ENCODE measurements at places on chromosomes 1 and 21. TPM values are rescaled to one million over a fixed set of nuclear protein-coding genes. Genes with fewer than 3 reads are reported as not detected.

The MTARC2 gene
- polyA plus RNA-seq, result 20.8 TPM

The SYCP1 gene
- not detected for polyA plus RNA-seq

The FMO5 gene
- 7.6 TPM for polyA plus RNA-seq

The LINGO4 gene
- polyA plus RNA-seq, result not detected

The FMO2 gene
- polyA plus RNA-seq, result 3.3 TPM

The DIP2A gene
- 19.0 TPM for polyA plus RNA-seq

The CAPN9 gene
- 0.13 TPM for polyA plus RNA-seq

The RNF2 gene
- polyA plus RNA-seq, result 4.5 TPM

The CELA2B gene
- not detected for polyA plus RNA-seq

The FMN2 gene
- 0.37 TPM for polyA plus RNA-seq

The UMODL1 gene
- not detected for polyA plus RNA-seq

The BEND5 gene
- 5.8 TPM for polyA plus RNA-seq

The FCRL6 gene
- 0.19 TPM for polyA plus RNA-seq

The ETS2 gene
- 78.3 TPM for polyA plus RNA-seq

The LY9 gene
- polyA plus RNA-seq, result 0.52 TPM

The DCDC2B gene
- polyA plus RNA-seq, result not detected

The FCER1G gene
- polyA plus RNA-seq, result 227 TPM

The OLFML2B gene
- polyA plus RNA-seq, result 6.6 TPM

Data from adipose tissue (tissue), 3 donors.